ENCODE measurements at places on chromosomes 1 and 21. TPM values are rescaled to one million over a fixed set of nuclear protein-coding genes. Genes with fewer than 3 reads are reported as not detected.

- no peak for DNase-seq
Measured at GRCh38 chr1:115912116-115912515, 64.2 kb upstream of the SLC22A15 start.

DNA sequence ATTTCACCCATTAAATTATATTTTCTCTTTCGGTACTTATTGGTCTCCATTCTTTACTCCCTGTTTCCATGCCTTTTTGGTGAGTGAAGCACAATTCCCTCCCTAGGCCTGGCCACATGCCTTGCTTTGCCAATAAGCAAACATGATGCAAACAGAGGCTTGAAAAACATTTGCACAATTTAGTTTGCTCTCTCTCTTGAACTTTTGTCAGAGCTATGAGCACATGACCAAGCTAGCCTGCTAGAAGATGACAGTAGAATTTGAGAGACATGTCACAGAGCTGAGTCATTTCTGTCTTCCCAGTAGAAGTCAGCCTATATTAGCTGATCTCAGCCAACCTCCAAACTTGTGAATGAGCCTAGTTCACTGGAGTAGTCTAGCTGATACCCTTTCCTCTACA lies 24.6 kb downstream of the ANGPTL3 start:
- DNase-seq = no peak

OTUD7B gene
- 81.0 TPM for total RNA-seq

DNA sequence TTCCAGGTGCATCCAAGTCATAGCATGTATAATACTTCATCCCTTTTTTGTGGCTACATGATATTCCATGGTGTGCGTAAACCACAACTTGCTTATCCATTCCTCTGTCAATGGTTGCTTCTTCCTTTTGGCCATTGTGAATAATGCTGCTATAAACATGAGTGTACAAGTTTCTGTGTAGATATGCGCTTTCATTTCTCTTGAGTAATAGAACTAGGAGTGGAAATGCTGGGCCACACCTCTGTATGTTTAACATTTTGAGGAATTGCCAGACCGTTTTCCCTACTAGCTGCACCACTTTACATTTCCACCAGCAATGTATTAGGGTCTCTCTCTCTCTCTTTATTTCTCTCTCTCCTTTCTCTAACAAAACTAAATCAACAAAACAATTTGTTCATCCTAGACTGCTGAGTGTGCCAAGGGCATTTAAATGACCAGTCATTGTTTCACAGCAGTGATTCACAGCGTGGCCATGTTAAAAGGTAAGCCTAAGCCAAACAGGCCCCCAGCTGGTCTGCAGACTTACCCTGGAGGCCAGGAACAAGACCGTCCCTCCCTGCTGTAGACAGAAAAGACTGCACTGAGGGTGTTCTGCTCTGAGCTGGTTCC lies 53.2 kb upstream of the LYST start:
- DNase-seq = no peak

PBX1 gene
- total RNA-seq = 27.5 TPM

DNA sequence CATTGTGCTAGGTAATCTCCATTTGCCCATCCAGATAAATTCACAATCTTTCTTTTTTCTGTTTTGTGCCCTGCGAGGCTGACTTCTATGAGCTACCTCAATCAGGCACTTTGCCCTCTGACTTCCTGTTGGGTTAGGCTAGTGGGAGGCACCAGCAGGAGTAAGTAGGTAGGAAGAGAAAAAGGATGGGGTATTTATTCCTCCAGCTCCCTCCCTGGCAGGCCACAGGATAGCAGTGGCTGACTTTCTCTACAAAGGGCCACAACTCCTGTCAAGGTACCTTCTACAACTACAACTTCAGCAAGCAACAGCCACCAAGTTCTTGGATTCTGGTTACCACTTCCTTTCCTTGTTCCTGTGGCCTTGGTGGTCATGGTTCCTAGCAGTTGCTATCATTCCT lies 18.8 kb upstream of the GORAB start:
- no peak for DNase-seq

CDA gene
- 0.84 TPM for total RNA-seq

GRCh38 chr1:84299536-84300170 lies 1.9 kb upstream of the SAMD13 start:
- no peak for DNase-seq
